ENCODE measurements at places on chromosomes 12 and 14.

DNA sequence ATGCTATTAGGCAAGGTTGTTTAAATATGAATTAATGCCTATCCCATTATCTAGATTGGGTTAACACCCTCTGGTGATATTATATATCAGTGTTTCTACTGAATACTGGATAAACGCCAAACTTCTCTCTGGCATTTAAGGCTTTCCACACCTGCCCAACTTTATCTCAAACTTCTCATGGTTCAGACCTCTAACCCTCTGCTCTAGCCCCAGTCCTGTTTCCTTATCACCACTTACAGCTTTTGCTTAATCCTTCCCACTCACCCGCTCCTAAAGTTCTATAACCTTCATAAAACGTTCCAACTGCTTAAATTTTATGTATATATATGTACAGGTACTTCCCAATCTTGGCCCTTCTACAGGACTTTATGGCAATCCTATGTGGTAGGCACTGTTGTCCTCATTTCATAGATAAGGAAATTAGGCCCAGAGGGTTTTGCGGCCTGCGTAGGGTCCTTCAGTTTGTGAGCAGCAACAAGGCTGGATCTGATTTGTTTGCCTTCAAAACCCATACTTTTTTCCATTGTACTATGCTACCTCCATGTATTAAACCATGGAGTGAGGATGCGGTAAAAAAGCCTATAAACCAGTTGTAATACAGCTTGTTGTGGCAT lies 1.2 kb downstream of the LPCAT3 start:
- peak; percentile 25 for DNase-seq

GRCh38 chr12:14314801-14315200 lies 50.7 kb upstream of the ATF7IP start:
- DNase-seq = no peak

DNA sequence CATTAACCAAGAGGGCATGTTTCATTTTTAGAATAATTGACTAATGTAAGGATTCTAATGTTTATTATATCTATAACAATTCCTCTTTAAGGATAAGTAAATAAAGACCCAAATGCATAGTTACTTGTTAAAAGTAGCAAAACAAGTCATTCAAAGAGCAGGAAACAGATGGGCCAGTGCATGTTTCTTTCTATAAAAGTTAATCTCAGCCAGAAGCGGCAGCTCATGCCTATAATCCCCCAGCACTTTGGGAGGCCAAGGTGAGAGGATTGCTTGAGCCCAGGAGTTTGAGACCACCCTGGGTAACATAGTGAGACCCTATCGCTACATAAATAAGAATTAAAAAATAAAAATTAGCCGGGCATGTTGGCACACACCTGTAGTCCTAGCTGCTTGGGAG lies 391.0 kb upstream of the RGS6 start:
- peak; percentile 72 for DNase-seq

DNA sequence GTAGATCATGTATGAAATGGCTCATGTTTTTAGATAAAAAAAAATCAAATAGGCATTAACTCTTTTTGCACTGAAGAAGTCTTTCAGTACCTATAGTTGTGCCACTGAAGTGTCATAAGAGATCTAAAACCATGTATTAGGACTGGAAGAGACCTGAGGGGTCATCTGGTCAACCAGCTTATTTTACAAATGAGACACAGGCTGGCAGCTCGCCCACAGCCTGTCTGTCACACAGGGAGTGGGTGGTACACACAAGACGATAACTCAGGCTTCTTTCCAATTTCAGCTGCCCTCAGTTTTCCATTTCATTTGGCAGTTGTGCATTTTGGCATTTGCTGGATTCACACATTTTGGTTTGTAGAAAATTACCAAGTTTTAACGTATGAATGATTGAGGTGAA lies 34.7 kb downstream of the C12orf75 start:
- no peak for DNase-seq

DNA sequence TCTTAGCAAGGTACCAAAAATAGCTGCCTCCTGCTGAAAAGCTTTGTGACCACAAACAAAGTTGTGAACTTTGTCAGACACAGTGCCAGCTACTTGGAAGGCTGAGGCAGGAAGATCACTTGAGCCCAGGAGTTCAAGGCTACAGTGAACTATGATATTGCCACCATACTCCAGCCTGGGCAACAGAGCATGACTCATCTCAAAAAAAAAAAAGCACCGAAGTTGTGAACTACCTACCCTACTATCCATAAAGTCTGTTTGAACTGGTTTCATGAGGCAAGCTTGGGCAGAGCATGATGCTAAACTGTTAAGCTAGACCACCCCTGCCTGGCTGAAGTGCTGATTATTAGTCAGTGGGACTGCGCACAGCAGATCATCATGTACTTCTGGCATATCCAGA lies 75.5 kb downstream of the RAD52 start:
- no peak for DNase-seq

GRCh38 chr14:73723406-73723796 lies 9.2 kb upstream of the PNMA1 start:
- no peak for DNase-seq

- no peak for DNase-seq
Measured at GRCh38 chr14:77985211-77985615, 185.0 kb upstream of the NRXN3 start.

DNA sequence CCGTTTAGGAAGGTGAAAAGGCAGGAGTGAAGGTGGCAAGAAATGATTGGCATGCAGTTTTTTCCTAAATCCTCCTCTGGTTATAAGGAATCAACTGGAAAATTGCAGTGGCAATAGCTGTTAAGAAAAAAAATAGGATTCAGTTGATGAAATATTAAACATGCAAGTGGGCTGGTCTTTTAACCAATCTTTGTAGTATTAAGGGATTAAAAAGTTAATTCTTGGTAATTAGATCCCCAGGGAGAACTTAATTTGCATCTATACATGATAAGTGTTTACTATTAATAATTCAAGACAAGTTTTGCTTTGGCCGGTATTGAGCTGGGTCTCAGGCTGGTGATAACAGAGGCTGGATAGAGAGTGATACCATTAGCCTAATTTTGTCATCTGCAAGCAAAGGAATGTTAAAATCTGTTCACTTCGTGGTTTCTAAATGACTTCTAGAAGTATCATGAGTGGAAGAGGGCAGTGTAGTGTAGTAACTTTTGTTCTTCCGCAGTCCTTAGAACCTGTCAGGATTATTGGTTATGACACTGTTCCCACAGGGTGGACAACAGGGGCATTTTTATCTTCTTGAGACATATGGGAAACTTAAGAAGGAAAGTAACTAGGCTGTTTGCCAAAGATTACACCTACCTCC lies 118.5 kb downstream of the PRKCH start:
- DNase-seq = no peak

- DNase-seq = no peak
Measured at GRCh38 chr14:58356268-58356667, 39.5 kb upstream of the TOMM20L start.

- DNase-seq = peak; percentile 73
Measured at GRCh38 chr14:63853831-63854293, 1.1 kb downstream of the SYNE2 start.

GRCh38 chr12:67477681-67478265 lies 170.8 kb upstream of the DYRK2 start:
- peak; percentile 75 for DNase-seq

DNA sequence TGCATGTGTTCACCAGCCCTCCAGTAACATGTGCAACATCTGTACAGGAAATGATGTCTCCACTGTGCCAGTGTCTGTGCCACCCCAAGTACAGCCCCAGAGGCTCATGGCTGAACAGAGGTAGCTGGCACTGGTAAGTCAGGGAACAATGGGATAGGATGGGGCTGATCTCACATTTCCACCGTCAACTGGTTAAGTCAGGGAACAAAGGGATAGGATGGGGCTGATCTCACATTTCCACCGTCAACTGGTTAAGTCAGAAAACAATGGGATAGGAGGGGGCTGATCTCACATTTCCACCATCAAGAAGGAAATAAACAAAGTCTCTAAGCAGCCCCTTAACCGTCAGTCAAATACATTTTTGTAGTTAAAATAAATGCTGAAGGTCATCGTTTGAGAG lies 246.6 kb downstream of the TMEM132D start:
- no peak for DNase-seq

- DNase-seq = no peak
Measured at GRCh38 chr12:25585662-25586061, 32.6 kb upstream of the LMNTD1 start.

DNA sequence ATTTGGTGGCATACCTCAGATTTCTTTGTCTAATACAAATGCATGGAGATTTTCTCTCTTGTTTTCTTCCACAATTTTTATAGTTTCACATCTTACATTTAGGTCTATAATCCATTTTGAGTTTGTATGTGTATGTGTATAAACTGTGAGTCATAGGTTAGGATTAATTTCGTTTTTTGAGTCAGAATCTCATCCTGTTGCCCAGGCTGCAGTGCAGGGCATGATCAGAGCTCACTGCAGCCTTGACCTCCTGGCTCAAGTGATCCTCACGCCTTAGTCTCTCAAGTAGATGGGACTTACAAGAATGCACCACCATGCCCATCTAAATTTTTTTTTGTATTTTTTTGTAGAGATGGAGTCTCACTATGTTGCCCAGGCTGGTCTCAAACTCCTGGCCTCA lies 71.6 kb downstream of the OTOGL start:
- no peak for DNase-seq

DNA sequence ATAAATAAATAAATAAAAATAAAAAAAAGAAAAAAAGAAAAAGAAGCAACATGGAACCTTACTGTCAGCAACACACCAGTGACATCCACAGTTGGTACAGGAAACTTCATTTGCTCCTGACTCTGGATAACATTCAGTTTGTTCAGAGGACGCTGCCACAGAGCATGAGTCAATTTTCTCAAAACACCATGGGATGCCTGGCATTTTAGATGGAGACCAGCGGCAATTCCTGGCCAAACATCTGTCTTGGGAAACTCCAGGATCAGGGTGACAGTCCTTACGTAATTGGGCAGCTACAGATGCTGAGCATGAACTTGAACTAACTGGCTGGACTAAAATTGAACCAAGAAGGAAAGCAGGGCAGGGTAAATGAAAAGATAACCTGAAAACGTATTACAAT lies 166.2 kb upstream of the CPNE8 start:
- DNase-seq = no peak

Measured in NCI-H82 (cell line).